ENCODE measurements at places on chromosomes 5 and 9. TPM values are rescaled to one million over a fixed set of nuclear protein-coding genes. Genes with fewer than 3 reads are reported as not detected.

The RALGPS1 gene
- 9.4 TPM for total RNA-seq

The PROB1 gene
- 23.5 TPM for total RNA-seq

The FOXD4 gene
- total RNA-seq = 0.52 TPM

The ECM2 gene
- total RNA-seq = 28.7 TPM

The PCDHA13 gene
- under 0.01 TPM for total RNA-seq

The TIMD4 gene
- total RNA-seq = 3.1 TPM

The TRAF2 gene
- total RNA-seq = 4.7 TPM

The TLX3 gene
- not detected for total RNA-seq

The SNX18 gene
- 29.2 TPM for total RNA-seq

The PCAT7 gene
- total RNA-seq = not detected

The TERT gene
- total RNA-seq = not detected

The SGCD gene
- total RNA-seq = 73.6 TPM

The GRIN3A gene
- 0.52 TPM for total RNA-seq

The CDH9 gene
- total RNA-seq = not detected

The TPM2 gene
- 4,180 TPM for total RNA-seq

The F2R gene
- 13.0 TPM for total RNA-seq

The TAS2R1 gene
- not detected for total RNA-seq

The SLC6A7 gene
- total RNA-seq = not detected

The KCNMB1 gene
- under 0.01 TPM for total RNA-seq

The EPB41L4A gene
- 21.4 TPM for total RNA-seq

The CFAP77 gene
- total RNA-seq = not detected
